Stimulated activated CD4-positive, alpha-beta T cell treated with anti-CD3 and anti-CD28 coated beads, TNF-alpha, amount 100 ng/mL, for 24 hours (primary cell): ENCODE measurements at places on chromosomes 4 and X.

- DNase-seq = no peak
Measured at GRCh38 chr4:76943129-76943620, 6.4 kb upstream of the SEPTIN11 start.

- no peak for DNase-seq
Measured at GRCh38 chr4:85113706-85114105, 147.2 kb upstream of the WDFY3 start.

DNA sequence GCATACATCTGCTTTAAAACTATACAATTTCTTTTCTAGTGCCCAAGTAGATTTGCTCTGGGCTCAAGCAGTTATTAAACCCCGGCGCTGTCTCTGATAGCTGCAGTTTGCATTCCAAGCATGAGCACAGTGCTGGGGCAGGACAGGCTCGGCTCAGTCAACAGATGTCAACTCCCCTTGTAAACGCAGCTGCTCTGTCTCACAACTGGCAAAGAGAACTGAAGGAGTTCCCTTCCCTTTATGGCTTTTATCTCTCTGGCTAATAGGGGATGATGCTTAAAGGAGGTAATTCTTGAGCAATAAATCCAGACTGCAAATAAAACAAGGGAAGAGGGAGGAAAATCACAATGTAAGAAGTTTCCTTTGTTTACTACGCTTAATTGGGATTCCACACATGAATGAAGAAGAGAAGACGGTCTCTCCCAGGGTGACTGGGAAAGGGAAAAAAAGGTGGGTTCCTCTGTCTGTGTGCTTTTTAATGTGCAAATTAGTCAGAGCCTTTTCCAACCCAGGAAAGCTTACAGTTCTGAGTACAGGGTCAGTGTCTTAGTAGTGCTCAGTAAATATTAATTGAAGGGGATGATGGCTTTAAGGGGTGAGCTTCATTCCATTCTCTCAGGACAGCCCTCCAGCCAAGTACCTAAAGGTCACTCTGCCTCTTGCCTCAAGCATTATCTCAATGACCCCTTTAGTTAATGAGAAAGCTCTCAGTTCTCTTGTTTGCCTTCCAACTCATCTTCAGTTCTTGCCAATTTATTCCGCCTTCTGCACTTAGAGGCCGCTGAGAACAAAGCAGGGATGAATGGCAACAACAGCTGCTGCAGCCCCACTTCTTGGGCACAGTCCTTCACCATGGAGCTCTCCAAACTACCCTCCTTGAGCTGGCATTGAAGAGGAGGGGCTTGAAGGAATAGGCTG lies 155.7 kb upstream of the JADE1 start:
- DNase-seq = no peak

GRCh38 chr4:158169931-158170690 lies 2.7 kb downstream of the GASK1B start:
- no peak for DNase-seq

DNA sequence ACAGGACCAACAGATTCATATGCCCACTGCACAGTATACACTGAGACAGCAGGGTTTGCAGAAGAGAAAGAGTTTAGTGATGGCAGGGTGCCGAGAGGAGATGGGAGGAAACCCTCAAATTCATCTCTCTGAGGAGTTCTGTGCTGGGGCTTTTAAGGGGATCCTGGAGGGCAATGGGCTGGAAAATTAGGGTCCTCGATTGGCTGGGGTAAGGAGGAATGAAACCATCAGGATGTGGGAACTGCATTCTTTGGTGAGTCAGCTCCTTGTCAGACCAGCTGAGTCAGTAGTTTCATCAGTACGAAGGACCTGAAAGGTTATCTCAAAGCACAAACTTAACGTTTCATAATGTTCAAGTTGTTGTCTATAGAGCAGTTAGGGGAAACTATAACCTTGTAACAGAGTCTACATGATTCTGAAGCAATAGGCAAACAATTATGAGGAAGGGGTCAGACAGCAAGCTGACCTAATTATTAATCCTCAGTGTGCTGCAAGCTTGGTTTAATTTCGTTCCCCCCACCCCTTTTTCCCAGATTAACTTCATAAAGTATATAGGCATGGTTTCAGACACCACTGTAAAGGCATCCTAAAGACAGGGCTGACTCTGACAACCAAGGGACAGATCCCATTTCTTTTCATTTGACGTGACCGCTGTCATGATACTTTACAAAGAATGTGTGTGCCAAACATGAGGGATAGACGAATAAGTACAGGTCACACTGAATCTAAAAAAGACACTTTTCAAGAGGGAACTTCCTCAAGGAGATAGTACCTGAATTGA lies 1.5 kb upstream of the MSMO1 start:
- no peak for DNase-seq

DNA sequence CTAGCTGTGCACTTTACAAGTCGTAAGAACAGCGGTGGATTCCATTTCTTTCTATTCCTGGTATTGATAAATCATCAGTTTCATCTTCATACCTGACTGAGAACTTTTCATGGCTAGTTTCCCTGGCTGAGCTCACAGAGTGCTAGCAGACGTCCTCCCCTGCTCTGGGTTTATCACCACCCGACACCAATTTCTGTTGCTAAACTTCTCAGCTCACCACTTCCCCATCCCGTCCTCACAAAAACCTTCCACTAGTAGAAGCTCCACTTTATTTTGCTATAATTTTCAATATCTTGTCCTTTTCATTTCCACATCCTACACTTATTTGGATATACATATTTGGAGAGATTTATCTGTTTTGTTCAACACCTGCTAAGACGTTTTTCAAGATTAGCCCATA lies 869.4 kb upstream of the FRG1 start:
- DNase-seq = no peak

- no peak for DNase-seq
Measured at GRCh38 chrX:46255046-46255445, 290.2 kb downstream of the ZNF674 start.

DNA sequence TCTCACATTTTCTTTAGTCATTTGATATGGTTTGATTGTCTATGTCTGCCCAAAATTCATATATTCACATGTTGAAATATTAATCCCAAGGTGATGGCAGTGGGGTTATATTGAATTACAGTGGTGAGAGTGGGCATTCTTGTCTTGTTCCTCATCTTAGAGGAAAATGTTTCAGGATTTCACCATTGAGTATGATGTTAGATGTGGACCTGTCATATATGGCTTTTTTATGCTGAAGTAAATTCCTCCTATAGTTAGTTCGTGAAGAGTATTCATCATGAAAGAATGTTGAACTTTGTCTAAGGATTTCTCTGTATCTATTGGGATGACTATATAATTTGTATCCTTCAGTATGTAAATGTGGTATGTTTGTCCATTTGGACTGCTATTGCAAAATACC lies 512.3 kb upstream of the EPHA5 start:
- no peak for DNase-seq

DNA sequence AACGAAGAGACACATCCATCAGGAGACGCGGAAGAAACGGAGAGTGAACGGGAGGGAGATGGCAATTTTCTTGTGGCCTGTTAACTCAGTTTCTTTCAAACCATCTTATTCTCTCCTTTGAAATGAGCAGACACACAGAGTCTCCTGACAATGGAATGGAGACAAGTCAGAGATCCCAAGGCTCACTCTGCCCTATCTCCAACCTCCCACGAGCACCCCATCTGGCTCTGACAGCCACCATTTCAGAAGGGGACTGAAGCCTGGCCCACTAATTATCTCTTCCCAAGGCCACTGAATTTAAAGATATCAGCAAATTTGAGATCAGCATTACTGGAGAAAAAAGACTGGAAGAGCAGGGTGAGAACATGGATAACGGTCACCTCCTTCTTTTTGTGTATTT lies 215.6 kb downstream of the DHX15 start:
- DNase-seq = no peak

GRCh38 chr4:71400810-71401209 lies 62.0 kb downstream of the SLC4A4 start:
- no peak for DNase-seq

DNA sequence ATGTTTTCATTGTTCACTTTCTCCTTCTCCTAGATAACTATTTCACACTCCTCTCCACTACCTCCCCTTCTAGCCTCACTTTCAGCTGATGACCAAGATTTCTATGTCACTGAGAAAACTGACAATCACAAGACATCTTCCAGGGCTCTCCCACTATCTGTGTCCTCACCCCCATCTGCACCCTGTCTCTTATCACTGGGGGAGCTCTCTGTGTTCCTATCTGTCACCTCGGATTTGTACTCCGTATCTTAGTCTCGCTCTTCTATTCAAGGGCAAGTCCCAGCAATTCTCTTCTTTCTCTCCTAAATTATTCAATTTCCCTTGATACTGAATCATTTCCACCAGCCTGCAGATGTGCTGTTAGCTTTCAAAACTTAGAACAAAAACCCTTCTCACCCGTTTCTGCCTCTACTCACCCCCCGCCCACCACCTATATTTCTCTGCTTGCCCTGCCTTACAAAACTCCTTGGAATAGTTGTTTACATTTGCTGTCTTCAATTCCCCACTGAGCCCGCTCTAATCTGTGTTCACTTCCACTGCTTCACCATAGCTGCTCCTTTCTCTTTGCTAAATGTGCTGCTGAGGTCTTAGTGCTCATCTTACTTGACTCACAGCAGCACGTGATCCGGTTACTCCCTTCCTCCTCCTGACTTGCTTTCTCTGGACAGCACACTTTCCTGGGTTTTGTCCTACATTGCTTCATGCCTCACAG lies 293.2 kb downstream of the UNC5C start:
- no peak for DNase-seq

DNA sequence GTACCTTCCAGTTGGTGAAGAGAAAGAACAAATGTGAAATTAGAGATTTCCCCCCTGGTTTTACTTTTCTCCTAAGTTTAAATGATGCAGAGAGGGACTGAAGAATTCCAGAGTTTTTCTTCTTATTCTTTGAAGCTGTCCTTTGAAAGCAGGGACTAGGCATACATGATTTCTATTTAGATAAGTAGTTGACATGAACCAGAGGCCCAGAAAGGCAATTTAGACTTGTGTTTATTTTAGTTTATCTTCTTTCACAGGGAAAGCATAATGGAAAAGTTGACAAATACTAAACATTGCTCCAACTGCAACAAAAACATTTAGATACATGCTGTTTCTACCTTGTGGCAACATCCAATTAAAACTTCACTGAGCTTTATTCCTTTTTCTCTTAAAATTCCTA lies 32.0 kb downstream of the PTPN13 start:
- no peak for DNase-seq

- peak; percentile 20 for DNase-seq
Measured at GRCh38 chr4:99811850-99812249, 4.8 kb upstream of the DAPP1 start.

DNA sequence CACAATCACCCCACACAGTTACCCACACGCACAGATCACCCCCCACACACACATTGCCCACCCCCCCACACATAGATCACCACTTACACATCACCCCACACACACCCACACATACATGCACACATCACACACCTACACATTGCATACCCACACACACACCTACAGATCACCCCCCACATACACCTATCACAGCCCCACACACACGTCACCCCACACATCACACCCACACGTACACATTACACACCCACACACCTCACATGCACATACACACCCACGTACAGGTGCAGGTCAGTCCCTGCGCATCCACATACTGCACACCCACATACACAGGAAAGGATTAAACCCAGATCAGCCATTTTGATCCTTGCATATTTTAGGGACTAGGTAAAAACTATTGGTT lies 15.3 kb upstream of the TADA2B start:
- no peak for DNase-seq

DNA sequence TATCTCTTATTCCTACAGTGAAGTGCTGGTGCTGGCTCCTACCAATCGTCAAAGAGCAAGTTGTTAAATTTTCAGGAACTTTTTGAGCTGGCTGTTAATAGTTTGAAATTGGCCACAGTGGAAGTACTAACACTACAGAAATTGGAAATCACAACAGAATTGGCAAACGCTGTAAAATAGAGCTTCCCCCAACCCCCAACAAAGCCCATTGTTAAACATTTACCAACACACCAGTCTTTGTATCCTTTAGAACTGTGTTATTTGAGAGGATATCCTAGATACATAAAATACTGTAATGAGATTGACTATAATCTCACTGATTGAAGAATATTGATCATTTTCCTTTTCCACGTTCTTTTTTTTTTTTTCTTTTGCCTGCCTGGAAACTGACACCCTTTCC lies 37.4 kb downstream of the FAM241A start:
- no peak for DNase-seq

DNA sequence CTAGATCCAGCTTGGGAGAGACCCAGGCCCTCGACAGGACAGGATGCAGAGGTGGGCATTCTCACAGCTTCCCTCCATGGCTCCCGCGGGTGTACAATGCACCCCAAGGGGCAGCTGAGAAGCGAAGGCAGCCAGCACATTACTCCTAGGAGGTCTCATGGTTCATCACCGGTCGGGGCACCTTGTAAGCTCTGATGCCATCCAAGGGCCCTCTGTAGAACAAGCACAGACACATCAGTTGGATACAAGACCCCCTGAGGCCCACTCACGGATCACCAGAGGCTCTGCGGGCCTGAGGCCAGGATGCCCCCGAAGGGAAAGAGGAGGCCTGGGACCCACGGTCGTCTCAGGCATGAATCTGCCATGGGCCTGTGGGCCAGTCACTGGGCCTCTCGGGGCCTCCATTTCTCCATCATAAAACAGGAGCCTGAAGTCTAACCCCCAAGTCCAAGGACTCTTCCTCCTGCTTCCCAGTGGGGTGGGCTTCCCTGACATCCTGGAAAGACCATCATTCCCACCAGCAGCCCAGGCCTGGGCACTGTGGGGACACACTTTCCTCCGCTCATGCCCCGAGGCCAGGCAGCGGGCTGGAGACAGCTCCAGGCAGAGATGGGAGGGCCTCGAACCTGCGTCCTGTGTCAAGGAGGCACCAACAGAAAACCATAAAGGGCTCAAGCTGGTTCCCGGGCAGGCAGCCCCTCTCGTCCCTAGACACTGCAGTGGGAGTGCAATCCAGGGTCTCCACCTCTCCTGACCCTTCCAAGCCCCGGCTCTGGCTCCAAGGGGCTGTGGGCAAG lies 20.1 kb downstream of the HMX1 start:
- no peak for DNase-seq

DNA sequence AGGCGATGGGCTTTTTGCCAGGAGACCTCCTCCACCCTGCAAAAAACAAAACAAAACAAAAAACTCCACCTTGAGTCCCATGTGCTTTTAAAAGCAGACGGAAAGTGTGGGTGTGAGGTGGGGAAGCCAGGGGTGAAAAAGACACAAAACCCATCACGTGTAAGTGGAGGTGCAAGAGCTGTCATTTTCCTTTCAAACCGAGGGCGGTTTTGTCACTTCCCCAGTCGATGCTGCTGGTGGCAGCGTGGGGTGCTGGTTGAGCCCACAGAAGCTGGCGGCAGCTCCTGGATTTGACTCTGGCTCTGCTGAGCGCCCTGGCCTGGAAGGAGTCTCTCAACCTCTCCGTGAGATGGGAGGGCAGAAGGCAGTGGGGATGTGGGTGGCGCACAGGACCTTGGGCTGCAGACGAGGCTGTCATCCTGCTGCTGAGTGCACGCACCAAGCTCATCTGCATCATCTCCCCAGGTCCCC lies 110.0 kb downstream of the PSAPL1 start:
- DNase-seq = no peak

DNA sequence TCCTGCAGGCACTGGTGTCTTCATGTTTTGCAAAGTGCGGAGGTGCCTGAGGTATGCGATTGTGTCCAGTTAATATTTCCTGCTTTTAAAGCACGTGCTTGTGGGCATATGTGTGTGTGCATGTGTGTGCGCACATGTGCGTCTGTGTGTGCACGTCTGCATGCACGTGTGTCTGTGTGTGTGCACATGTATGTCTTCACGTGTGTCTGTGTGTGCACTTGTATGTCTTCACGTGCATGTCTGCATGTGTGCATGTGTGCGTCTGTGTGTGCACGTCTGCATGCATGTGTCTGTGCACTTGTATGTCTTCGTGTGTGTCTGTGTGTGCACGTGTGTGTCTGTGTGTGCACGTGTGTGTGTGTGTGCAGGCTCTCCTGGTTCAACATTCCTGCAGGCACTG lies 49.5 kb downstream of the SHOX start:
- no peak for DNase-seq

- no peak for DNase-seq
Measured at GRCh38 chrX:133859336-133859735, 126.1 kb downstream of the GPC3 start.
